Spinal cord (tissue), 10 donors: ENCODE measurements at places on chromosomes 7 and 10.
A peak's percentile ranks its signal among the peaks of the same experiment; 100 is the strongest.

GRCh38 chr10:121091961-121092719, 241.0 kb downstream of the WDR11 start:
- no peak for DNase-seq

- DNase-seq: no peak
Measured at GRCh38 chr7:29771081-29771816, 35.1 kb upstream of the WIPF3 start.

DNA sequence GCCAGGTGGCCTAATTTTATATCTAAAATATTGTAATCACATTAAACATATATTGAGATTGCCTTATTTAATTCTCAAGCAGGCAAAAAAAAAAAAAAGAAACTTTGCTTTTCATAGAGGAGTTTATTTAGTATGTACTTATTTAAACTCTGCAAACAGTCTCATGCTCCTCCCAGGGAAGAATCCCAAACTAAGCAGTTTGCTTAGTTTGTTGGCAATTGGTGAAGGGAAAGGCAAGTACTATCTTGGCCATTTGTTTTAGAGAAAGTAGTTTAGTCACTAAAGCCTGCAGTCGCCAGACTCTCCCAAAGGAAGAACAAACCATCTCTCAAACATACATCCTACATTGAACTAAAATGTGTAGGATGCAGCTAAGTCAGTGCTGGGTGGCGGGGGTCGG, 226.8 kb downstream of the CDC14C start:
- no peak for DNase-seq

- no peak for DNase-seq
Measured at GRCh38 chr10:61898435-61898778, 3.1 kb upstream of the ARID5B start.

GRCh38 chr7:154666768-154667167, 336.2 kb downstream of the PAXIP1 start:
- DNase-seq: no peak

- no peak for DNase-seq
Measured at GRCh38 chr10:4034907-4035598, 250.0 kb upstream of the KLF6 start.

- no peak for DNase-seq
Measured at GRCh38 chr10:93742633-93743349, 14.9 kb upstream of the LGI1 start.

DNA sequence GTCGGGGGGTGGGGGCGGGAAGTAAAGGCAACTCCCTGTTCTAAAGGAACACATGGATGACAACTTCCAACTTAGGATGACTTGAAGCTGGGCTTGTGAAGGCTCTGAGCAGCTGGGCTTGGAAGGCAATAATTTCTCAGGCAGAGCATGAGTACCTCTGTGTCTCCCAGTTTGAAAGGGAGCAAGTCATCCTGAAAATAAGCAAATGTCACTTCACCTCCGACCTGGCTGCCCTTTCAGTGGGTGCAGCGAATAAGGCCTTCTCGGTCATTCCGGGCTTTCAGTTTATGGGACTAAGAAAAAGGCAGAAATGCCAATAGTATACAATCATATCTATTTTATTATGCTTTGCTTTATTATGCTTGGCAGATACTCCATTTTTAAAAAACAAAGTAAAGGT, 15.3 kb upstream of the ADAMTS14 start:
- DNase-seq: no peak

GRCh38 chr10:28558186-28558585, 25.3 kb downstream of the WAC start:
- DNase-seq: no peak

DNA sequence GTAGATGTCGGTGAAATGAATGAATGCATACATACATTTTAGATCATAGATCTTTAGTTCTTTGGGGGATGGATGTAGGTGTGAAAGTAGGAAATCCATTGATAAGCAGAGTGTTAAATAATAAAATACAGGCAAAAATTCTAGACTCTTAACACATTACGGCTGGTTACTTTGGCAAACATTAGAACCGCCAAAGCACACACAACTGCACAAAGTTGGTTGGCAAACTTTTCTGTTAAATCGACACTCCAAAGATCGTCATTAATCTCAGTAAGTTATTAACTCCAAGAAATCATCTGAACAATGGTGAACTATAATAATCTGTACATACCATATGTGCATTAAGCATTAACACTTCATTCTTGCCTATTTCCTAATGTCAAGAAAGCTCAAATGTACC, 231.2 kb downstream of the PLXNA4 start:
- DNase-seq: no peak

- no peak for DNase-seq
Measured at GRCh38 chr10:24622781-24623301, 100.8 kb downstream of the ARHGAP21 start.

DNA sequence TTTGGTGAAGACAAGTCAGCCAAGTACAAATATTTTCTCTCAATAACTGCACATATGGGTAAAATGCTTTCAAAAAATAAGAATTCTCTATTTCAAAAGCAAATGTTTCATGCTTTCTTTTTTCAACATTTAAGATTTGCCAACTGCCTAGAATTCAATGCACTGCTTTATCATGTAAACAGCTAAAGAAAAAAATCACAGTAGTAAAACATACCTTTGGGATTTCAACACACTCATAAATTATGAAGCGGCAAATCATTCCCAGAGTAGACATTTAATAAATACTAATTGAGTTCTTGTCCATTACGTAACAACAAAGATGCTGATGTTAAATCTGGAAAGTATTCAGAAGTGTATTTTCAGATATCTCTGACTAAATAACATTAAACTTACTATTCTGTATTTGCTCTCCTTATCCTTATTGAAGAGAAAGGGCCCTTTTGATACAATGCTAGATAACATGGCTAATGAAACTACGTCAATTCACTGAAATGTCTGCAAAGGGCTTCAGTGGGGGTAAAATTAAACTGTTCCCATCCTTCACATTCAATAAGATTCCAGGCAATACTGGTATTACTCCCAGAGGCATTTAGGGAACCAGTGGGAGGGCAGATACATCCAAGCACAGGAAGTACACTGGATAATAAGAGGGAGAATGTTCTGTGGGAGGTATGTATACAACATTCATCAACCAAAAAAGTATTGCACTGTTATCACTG, 13.9 kb downstream of the NAPEPLD start:
- no peak for DNase-seq

DNA sequence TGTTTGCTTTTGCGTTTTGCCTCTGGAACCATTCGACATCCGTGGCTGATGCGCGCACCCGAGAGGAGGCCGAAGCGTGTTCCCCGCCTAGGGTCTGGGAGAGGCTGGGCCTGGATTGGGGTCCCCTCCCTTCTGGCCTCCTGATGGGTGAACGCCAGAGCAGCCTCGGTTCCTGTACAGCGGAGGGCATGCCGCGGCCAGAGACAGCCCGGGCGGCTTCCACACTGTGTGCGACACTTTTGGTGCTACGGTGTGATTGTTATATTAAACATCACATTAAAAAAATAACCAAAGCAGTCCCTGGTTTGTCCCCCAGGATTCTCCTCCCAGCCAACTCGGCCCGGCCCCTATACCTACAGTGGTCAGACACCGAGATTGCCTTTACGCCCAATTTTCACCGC, 3.7 kb upstream of the HOXA7 start:
- DNase-seq: no peak

- DNase-seq: no peak
Measured at GRCh38 chr10:77244746-77245145, 392.9 kb downstream of the KCNMA1 start.

DNA sequence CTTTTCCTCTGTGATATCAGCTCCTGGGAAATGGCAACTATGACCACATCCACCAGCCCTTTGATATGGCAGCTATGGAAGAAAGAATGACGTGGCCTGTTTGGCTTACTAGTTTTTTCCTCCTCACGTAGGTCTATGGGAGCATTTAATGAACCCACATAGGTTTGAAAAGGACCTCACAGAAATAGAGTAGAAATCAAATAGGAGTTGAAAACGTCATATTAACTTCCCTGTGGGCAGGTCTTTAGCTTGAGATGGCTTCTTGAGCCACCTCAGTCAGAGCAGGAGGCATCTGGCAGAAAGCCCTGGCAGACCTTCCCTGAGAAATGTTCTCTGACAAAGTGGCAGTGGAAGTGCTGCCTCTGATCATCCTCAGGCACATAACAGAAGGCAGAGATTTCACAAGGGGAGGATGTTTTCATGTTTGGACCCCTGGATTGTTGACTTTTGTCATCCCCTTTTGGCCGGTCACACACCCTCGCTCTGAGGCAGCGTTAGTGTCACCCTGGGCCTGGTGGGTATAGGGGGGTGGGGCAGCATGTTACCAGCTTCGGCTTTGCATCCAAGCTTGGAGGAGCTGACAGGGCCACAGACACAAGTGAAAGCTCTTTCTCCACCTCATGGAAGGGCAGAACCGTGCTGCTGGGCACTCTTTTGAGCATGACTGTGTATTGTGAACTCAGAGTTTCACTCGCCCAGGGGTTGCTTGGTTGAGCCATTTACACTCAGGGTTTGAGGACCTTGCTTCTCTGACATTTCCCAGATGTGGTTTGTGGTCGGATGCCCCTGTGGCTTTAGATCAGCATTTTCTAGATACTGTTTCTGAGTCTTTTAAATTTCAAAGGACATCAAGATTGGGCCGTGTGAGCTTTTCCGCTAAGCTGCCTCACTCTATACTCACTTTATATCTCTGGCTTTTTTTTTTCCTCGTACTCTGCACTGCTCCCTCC, 184.2 kb downstream of the STK31 start:
- no peak for DNase-seq

- no peak for DNase-seq
Measured at GRCh38 chr10:3803295-3803926, 18.4 kb upstream of the KLF6 start.

DNA sequence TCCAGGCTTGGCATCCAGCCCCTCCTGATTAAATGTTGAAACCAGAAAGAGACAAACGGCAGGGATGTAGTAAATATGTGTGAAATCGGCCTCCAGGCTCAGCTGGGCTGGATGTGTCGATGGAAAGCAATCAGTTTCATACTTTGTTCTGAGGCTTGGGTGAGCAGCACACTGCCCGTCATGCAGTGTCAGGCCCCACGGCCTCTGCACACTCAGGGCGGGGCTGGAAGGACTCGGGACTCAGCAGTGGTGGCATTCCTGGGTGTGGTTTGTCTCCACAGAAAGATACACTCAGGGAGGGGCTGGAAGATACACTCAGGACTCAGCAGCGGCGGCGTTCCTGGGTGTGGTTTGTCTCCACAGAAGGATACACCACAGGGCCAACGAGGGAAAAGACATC, 22.0 kb downstream of the ADGRA1 start:
- no peak for DNase-seq

DNA sequence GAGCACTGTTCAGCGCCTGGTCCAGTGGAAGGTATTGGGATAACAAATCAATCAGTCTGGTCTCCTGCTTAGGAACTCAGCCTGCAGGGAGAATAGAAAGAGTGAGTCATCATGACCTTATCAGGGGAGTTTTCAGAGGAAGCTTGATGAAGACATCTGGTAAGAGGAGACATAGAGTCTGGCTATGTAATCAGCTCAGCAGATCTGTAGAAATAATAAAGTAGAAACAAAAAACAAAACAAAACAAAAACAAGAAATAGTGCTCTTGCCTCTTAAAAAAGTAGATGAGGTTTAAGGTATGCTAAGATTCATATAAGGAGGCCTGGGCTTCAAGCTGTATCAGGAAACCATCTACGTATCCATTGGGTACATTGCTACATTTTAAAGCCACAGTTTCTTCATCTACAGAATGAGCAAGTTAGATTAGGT, 14.4 kb downstream of the TAS2R41 start:
- DNase-seq: no peak

DNA sequence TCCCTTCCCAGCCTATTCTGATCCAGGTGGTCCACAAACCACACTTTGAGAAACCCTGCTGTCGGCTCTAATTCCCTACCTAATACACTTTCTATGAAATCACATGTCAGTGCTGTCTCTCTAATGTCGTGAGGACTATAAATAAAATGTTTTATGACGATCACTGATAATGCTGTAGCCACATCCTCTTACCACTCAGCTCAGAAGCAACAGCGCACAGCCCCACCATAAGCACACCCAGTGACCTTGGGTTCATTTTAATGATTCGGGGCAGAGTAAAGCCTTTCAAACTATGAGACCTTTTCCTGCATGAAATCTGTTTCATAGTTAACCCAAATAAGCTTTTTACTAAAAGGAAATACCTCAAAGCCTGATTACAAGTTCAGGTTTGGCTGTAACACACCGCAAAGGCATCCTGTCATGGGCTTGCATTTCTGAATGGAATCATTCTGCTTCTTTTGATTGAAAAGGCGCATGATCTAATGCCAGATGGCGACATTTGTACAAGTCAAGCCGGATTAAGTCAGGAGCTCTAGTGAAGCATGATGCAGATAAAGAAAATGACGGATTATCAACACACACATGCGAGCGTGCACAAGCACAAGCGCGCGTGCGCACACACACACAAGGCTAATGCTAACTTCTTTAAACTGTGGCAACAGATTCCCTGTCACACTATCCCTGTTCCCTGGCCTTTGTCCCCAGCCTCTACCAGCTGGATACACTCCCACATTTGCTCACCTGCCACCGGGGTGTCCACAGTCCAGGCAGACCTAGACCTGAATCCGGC, 180.5 kb upstream of the PDE1C start:
- DNase-seq: no peak

GRCh38 chr7:151459726-151460473, 20.0 kb upstream of the CRYGN start:
- DNase-seq: peak; percentile 62

DNA sequence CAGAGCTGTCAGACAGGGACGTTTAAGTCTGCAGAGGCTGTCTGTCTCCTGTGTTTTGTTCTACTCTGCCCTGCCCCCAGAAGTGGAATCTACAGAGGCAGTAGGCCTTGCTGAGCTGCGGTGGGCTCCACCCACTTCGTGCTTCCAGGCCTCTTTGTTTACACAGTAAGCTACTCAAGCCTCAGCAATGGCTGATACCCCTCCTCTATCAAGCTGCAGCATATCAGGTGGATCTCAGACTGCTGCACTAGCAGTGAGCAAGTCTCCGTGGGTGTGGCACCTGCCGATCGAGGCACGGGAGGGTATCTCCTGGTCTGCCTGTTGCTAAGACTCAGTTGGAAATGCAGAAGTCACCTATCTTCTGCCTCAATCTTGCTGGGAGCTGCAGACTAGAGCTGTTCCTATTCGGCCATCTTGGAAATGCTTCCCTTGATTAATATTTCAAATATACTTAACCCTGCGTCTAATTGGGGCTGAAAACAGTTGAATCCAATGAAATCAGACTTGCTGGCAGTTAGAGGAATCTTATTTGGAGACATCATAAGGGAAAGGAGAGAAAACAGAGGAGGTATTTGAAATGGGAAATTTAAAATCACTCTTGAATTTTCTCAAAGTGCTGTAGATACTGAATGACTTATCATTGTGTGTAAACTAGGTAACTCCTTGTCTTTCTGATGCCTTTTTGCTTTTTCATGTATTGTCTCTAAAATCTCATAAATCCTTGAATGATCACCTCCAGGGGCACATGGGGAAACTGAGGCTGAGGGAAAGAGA, 13.8 kb upstream of the CYP3A5 start:
- DNase-seq: no peak
